ENCODE measurements at places on chromosomes 6 and 20.

DNA sequence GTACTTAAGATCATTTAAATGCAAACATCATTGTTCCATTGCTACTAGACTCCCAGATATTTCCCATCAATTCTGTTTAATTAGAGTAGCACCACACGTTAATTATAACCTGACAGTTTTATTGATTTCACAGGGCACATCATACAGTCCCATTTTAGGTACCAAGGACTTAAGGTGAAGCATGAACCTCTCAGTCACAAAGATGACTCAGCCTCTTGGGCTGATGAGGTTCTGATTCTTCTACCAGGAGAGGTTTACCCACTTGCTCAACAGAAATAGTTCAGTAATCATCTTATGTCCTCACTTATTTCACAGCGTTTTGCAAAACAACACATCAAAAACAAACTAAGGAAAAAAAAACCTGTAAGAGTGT is 98.5 kb downstream of the HIVEP2 start:
- no peak for DNase-seq

DNA sequence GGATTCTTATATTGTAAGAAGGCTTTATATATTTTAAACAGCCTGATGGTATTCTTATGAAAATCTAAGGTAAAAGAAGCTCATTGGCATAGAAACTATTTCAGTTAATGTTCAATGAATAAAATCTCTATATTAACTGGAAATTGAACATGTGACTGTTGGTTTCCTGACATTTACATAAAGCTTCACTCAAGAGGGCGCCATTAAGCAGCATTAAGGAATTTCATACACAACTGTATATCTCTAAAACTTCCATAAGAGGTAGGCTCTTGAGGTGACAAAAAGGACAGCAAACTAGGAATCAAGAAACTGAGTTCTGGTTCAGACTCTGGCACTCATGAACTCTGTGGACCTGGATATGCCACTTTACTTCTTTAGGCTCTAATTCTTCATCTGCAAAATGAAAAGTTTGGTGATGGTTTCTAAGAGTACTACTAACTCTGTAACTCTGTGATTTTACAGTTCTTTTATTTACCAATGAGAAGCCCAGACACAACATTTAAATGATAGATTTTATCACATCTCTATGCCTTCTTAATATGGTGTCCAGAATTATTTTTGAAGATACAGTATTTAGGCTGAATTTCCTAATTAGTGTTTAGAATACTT is 147.5 kb downstream of the FLRT3 start:
- DNase-seq = peak; percentile 26

DNA sequence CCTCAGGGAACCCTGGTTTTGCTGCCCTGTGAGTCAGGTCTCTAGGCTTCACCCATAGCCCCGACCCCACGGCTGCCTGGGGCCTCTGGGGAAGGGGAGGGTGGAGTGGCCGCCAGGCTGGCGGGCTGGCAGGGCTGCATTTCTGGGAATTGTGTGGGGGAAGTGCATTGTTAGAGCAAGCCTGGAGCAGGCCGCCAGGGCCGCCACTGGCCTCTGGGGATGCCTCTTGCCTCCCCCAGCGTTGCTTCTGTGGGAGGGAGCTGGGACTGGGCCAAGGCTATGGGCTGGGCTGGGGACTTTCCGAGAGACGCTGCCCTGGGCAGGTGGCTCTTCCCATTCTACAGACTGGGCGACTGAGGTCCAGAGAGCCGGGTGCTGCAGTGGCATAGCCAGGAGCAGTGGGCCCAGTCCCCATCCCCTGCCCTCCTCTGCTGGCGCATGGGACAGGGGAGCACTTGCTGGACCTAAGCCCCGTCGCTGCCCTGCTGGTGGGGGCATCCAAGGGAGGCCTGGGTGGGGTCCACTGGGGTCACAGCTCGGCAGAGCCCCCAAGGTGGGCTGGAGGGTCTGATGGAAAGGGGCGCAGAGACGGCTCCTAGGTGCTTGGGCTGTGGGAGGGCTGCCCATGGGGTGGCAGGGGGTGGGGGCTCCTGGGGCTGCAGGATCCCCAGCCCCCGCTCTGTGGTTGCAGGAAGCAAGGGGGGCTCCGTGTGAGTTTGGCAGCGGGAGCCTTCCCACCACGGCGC is 6.6 kb upstream of the SOX18 start:
- no peak for DNase-seq

GRCh38 chr6:73180763-73181619 is 44.3 kb downstream of the KHDC1L start:
- peak; percentile 44 for DNase-seq

GRCh38 chr20:51526106-51526470 is 16.4 kb downstream of the NFATC2 start:
- DNase-seq = no peak

DNA sequence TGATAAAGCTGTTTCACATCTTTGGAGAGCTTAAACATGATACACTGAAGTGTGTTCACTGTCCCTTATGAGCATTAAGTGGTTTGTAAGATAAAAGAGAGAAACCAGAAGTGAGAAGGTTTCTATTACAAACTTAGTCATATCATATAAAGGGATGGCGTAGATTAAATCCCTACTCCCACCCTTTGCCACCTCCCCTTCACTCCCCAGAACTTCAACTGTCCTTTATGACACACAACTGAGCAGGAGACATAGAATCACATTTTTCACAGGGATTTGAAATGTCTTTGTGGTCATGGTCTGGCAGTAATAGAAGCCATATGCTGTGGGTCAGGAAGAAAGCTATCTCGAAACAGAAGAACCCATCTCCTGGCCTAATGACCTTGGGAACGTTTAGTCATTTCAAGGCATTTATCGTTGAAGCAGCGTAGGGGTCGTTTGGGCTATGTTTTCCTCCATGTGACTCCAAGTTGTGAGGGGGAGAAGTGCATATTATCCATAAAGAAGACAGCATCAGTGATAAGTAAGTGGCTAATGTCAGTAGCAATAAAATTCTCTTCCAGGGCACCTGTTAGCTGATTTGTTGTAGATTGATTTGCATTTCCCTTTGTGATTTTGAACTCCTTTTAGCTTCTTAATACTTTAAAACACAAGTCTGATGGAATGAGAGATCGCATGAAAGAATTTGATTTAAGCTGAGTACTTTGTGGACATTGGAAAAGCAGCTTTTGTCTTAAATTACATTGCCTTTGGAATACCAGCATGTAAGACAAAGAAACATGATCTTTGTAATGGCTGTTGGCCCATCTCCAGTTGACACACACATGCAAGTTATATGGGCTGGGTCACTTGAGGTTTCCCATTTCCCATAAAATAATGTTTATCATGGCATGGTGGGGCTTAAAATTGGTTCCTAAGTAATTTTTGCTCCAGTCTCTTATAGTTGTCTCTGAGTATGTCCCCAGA is 501.5 kb upstream of the FLRT3 start:
- DNase-seq = no peak

DNA sequence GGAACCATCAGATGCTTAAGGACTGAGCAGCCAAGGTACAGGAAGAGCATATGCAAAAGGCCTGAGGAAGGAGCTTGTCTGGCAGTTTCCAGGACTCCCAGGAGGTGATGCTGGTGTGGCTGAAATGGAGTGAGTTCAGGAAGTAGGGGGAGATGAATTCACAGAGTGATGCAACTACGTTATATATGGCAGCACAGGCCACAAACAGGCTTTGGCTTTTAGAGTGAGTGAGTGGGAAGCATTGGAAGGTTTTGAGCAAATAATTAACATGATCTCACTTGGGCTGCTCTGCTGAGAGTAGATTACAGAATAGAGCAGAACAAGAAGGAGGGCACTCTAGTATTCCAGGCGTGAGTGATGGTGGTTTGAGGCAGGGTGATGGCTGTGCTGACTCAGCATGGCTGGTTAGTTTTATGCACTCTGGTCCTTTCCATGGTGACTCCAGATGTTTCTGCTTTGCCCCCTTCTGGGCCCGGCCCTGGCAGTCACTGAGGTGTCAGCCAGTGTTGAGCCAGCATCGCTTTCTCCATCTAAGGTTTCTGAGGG is 6.5 kb downstream of the BTN2A2 start:
- DNase-seq = no peak

DNA sequence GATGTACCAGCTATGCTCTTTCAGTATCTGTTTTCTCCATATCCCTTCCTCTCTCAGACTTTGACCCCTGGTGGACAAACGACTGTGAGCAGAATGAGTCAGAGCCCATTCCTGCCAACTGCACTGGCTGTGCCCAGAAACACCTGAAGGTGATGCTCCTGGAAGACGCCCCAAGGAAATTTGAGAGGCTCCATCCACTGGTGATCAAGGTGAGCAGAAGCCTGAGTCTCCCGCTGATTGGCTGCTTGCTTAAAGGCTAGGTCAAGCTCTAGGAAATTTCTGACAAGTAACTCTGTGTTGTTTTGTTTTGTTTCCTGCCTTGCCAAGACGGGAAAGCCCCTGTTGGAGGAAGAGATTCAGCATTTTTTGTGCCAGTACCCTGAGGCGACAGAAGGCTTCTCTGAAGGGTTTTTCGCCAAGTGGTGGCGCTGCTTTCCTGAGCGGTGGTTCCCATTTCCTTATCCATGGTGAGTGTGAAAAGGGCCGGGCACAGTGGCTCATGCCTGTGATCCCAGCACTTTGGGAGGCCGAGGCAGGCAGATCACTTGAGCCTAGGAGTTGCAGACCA is 28.6 kb downstream of the C6orf89 start:
- no peak for DNase-seq

DNA sequence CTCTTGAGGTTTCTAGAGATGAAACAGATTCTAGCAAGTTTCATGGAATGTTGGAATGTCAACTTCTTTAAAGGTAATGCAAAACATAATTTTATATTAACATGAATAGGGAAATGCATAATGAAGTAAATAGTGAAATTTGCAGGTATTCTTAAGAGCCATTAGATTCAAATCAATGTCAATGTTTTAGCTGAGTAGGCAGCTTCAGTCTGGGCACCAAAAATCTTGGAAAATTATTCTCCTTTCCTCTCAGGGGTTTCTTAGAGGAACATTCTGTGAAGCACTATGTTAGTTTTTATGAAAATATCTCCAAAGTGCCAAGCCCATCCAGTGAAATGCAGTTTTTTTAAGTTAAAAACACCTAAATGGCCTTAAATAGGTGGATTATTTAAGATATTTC is 300.8 kb downstream of the PAX1 start:
- DNase-seq = no peak

GRCh38 chr6:170136541-170137175 is 154.2 kb downstream of the DLL1 start:
- no peak for DNase-seq

- DNase-seq = peak; percentile 59
These were observed 34.7 kb downstream of the KIF25 start for GRCh38 chr6:168032005-168032760.

DNA sequence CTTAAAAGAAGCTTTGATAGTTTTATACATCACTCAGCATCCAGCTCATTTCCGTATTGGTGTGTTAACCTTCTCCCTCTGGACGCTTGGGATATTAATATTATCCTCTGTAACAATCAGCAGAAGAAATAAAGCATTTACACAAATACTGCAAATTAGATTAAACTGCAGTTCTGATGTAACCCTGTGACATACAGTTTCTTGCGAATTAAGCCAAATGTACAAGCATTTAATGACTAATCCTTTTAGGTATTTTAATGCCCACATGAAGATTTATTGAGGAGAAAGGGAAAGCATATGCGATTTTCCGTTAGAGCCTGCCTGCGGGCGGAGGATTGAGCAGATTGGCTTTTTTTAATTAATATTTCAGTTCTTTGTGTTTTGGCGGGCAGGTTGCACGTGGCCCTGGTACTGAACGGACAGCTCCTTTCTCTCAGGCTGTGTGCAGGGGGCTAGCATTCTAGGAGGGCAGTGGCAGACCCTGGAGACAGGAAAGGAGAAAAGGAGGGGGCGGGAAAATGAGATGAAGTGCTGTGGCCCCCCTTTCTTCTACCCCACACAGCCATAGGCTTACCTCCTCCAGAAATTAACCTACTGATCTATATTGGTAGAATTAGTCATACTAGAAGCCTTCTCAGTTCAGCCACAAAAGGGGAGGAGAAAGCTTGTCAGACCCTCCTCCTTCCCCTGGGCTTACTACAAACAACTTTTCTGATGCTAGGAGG is 14.1 kb upstream of the TFAP2D start:
- no peak for DNase-seq

GRCh38 chr6:66499851-66500250 is 792.8 kb upstream of the EYS start:
- DNase-seq = no peak

GRCh38 chr6:27478141-27478705 is 5.3 kb upstream of the ZNF184 start:
- peak; percentile 2 for DNase-seq

GRCh38 chr20:45545754-45546453 is 1.3 kb downstream of the EPPIN start:
- DNase-seq = peak; percentile 1

- DNase-seq = no peak
These were observed at the start of gene PROKR2 for GRCh38 chr20:5316188-5317158. Gene PROKR2, minus strand, starts transcription at chr20:5316954. Its CDS starts 2,585 bp downstream, at chr20:5314369.

DNA sequence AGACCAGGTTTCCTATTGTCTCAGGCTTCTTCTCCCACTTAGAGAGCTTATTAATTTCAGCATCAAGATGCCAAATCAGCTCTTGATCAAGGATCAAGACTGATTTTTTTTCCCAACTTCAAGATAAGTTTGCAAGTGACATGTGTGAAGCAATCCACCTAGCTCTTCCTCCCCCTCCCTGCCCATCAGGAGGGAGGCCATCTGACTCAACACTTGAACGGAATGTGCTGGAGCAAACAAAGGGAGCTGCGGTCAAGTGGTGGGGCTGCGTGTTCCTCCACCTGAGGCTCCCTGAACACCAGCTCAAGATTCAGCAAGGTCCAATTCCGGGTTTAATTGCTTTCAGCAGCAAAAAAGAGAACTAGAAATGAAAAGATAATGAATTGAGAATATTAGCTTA is 38.7 kb downstream of the TTI1 start:
- peak; percentile 23 for DNase-seq

- DNase-seq = no peak
These were observed 119.1 kb upstream of the AHI1 start for GRCh38 chr6:135616655-135617054.

GRCh38 chr6:163356324-163356723 is 58.2 kb upstream of the QKI start:
- no peak for DNase-seq

Data from AG04450 (cell line).